ENCODE measurements at places on chromosomes 6 and 20.

DNA sequence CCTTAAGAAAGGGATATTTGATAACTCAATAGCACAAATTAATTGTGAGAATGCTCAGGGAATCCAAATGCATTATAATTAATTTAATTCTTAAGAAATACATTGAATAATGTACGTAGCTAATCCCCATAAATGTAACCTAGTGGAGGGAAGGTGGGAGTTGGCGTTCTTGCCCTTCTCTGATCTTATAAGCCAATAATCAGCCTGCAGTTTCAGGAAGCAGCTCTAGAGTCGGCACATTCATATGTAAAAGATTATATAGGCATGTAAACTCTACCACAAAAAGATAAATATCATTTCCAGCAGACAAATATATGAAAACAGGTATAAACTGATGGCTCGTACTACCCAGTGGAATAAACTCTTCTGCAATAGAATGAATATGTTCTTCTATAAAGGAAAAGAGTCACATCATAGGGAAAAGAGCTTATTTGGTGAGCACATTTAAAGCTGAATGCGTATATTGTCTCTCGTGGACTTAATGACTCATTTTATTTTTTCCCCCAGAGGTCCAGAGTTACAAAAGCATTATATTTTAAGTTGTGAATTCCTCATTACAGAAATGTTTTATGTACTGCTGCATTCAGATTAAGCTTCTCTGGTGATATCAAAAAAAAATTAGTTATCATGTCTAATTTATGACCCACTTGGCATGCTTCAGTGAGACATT, 112.2 kb downstream of the TFAP2A start:
- no peak for DNase-seq

- DNase-seq, result no peak
Observed at GRCh38 chr6:125157725-125158124, 4.2 kb downstream of the TPD52L1 start.

- DNase-seq, result no peak
Observed at GRCh38 chr6:99415446-99415845, 9.7 kb downstream of the PNISR start.

DNA sequence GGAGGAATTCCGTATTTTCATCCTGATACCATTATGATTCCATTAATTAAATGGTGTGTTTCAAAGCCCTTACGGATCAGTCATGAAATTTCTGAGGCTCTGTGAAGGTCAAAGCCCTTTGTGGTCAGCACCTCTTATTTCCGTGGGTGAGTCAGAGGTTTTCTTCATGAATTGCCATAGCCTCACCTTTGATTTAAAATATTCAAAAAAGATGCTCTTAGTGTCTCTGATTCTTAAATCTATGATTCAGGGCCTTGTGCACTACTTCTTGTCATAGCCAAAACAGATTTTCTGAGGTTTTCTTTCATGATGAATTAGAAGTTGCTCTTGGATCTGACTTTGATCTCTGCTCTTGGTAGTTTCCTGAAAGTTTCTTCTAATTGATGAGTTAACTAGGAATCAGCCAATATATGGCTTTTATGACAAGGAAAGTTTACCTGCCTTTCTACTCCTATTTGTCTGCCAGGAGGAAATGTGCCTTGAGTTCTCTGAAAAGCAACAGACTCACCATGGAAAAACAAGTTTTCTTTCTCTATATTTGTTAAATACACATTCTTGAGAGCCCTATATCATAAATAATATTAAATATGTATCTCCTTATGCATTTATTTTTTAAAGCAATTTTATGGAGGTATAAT, 613.0 kb downstream of the UTRN start:
- no peak for DNase-seq

DNA sequence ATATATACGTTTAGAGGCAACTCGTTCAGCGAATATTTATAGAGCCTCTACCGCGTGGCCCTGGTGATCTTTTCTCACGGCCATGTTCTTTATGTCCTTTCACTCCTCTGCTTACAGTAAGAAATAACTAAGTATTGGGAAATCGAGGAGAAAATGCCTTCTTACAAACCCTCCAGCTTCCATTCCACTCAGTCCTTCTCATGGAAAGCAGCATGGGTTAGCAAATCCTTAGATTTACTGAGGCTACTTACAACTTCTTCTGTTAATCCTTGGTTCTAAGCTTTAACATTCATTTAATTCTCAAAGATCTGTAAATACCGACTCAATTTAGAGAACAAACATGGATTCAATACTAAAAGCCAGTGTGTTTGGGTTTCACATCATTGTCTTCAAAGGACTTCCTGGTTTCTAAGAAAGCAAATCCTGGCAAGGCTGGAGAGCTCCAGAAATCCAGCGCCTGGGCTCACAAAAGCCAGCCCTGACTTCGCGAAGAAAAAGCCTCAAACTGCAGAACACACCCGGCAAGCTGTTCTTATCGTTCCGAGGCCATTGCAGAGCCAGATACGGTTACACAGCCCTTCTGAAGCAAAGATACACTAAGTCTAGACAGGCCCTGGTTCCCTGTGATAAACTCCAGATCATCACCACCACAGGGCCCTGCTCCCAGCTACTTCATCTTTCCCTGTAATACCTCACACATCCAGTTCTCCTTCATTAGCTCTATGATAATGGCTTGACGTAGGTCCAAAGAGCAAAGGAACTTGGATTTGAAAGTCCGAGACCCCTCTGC, 19.2 kb downstream of the AGPAT4 start:
- DNase-seq, result no peak

- DNase-seq, result no peak
Observed at GRCh38 chr6:16717275-16717942, 43.9 kb downstream of the ATXN1 start.

DNA sequence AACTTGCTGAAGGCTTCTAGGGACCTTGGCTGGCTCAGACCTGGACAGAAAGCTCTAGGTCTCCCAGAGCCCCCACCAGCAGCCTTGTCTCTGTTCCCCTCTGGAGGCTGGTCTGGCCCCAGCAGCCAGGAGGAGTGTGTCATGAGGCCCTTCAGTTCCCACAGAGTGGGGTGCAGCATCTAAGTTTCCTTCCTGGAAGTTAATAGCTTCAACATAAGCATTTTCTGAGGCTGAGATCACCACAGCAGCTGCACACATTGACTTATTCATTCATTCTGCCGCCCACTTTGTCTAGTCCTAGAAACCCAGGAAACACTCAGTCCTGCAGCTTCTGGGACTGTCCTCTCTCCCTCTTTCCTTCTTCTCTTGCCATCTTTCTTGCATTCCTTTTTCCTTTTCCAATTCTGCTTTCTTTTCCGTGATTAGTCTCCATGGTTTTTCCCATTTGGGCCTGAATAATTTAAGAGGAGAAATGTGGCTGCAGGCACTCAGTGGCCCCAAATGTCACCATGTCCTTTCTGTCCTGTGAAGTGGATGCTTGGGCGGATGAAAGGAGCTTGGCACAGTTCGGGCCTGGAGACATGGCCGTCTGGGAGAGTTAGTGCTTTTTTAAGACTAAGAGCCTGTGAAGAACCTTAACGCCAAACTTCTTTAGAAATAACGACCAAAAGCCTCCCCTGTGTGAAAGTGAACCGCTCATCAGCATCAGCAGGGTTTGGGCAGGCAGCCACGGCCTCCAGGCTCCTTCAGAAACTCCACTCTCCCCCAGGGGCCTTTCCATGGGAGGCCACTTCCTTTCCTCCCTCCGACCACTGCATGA, 31.0 kb upstream of the PCMTD2 start:
- no peak for DNase-seq

- DNase-seq, result no peak
Observed at GRCh38 chr20:21047981-21048380, 58.2 kb downstream of the LINC00237 start.

- no peak for DNase-seq
Observed at GRCh38 chr6:42269974-42270510, 52.4 kb upstream of the MRPS10 start.

DNA sequence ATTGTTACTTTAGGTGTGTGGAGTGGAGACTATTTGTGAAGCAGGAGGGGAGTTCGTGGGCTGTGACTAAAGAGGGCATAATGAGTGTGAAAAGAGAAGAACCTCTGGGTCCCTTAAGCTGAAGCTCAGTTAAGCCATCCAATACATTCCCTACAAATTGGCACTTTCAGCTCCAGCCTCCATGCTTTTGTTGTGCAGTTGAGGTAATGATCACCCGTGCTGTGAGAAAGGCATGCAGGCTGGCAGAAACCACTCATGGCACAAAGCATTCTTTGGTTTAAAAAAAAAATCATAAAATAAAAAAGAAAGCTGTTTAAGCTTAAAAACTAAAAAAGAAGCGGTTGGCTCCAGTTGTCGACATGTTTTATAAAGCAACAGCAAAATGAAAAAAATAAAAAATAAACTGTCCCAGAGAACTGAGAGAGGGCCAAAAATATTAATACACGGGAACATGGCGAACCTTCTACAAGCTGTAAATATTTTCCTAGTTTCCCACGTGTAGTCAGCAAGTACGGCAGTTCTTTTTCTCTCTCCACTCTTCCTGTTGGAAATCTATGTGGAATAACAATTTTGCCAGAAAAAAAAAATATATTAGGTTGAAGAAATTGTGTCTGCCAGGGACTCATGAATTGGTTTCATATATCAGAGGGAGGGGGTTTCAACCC, 82.2 kb downstream of the ANKRD60 start:
- no peak for DNase-seq

- no peak for DNase-seq
Observed at GRCh38 chr20:20812136-20812535, 99.7 kb upstream of the RALGAPA2 start.

DNA sequence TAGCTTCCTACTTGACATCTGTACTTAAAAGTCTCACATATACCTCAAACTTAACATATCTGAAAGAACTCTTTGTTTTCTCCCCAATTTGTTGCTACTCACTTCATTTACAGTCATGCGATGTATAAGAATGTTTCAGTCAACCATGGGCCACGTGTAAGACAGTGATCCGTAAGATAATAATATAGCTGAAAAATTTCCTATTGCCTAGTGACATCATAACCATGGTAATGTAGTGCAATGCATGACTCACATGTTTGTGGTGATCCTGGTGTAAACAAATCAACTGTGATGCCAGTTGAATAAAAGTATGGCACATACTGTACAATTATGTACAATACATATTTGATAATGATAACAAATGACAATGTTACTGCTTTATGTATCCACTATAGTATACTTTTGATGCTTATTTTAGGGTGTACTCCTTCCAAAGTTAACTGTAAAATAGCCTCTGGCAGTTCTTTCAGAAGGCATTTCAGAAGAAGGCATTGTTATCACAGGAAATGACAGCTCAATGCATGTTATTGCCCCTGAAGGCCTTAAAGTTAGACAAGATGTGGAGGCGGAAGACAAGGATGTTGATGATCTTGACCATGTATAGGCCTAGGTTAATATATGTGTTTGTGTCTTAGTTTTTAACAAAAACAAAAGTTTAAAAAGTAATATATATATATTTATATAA, 579.0 kb downstream of the EPHA7 start:
- no peak for DNase-seq

DNA sequence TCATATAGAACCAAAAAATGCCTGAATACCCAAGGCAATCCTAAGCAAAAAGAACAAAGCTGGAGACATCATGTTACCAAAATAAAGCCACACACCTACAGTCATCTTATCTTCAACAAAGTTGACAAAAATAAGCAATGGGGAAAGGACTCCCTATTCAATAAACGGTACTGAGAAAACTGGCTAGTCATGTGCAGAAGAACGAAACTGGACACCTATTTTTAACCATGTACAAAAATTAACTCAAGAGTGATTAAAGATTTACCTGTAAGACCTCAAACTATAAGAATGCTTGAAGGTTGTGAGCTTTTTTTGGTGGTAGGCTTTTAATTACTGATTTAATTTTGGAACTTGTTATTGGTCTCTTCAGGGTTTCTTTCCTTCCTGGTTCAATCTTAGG, 236.0 kb upstream of the DEFB112 start:
- no peak for DNase-seq

All from A549 (cell line).